Endothelial cell of umbilical vein (primary cell): ENCODE measurements at places on chromosomes 7 and 10. TPM values are rescaled to one million over a fixed set of nuclear protein-coding genes. Genes with fewer than 3 reads are reported as not detected.

The AGMO gene
- 0.14 and 0.23 TPM in 2 replicates for polyA plus RNA-seq

The CCDC71L gene
- 50.7 and 60.3 TPM in 2 replicates for polyA plus RNA-seq

- no peak for DNase-seq
Measured at GRCh38 chr10:122464586-122464985, 3.2 kb downstream of the HTRA1 start.

GRCh38 chr7:32056767-32057166 is 13.4 kb downstream of the PDE1C start:
- no peak for DNase-seq

- DNase-seq = peak; percentile 79
Measured at GRCh38 chr10:50417886-50418830, 166.8 kb upstream of the ASAH2 start.
